SK-N-SH (cell line): ENCODE measurements at places on chromosomes 4 and X.
A peak's percentile ranks its signal among the peaks of the same experiment; 100 is the strongest.

GRCh38 chr4:138269175-138269574 is 27.0 kb upstream of the SLC7A11 start:
- no peak for DNase-seq

DNA sequence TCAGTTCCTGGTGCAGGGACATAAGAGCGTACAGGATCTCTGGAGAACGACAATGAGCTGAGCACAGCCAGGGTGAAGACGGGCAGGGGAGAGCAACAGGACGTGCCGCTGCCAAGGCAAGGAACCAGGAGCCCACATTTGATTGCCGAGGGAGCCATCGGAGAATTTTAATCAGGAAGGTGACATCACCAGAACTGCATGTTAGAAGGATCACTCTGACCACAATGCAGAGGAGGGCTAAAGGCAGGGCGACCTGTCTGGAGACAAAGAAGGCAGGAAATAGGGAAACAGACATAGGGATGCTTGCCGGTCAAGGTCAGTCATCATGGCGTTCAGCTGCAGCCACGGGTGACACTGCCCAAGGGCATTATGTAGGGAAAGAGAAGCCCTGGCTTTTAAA is 81.4 kb downstream of the RBM47 start:
- no peak for DNase-seq

- no peak for DNase-seq
Observed at GRCh38 chr4:101222156-101222845, 125.0 kb downstream of the PPP3CA start.

DNA sequence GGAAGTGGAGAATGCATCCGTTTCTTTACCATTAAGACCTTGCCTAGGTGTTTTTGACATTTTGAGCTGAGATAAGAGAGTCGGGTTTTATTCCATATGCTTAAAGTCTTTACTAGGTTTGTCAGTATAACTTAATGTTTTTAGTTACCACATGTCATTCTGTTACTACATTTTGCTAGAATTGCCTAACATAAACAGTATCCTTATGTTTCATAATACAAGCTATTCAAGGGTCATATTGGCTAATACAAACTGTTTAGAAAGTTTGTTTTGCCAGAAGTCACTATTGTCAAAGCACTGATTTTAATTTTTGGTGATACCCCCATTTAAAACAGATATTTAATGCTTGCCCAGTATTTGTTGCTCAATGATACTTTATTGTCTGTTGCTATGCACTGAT is 427.7 kb upstream of the MAGEB2 start:
- no peak for DNase-seq

GRCh38 chrX:11254417-11255109 is 38.6 kb upstream of the AMELX start:
- DNase-seq, result no peak

DNA sequence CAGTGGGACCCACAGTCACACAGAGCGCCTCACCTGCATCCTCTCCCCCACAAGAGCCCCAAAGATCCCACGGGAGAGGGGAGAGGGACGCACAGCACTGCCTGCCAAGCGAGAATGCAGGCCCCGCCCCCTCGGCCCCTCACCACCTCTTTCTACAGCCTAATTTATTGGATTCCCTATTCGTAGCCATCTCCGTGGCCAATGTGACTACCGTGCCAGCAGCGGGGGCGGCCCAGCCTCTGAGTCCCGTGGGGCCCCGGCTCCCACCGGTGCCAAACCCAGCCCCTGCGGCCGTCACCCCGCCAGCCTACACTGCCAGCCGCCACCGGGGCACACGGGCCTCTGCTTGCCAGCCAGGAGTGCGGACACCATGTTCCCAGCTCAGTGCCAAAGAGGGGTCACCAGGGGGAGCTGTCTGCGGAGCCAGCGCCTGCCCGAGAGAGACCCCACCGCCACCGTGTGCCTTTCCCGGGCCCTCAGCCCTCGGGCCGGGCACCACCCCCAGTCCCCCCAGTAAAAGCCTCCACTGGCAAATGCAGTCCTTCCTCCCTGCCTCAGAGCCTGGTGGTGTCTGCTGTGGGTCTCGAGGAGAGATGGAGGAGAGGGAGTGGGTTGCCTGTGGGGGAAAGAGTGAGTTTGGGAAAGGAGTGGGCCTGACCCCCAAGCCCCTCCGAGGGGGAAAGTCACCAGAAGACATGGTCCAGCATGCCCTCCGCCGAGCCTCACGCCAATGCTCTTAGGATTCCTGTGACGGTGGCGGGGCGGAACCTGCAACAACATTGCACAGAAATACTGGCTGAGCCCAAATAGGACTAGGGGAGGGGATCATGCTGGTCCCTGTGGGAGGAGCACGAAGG is 19.6 kb upstream of the PLXNB3 start:
- DNase-seq, result peak; percentile 65

DNA sequence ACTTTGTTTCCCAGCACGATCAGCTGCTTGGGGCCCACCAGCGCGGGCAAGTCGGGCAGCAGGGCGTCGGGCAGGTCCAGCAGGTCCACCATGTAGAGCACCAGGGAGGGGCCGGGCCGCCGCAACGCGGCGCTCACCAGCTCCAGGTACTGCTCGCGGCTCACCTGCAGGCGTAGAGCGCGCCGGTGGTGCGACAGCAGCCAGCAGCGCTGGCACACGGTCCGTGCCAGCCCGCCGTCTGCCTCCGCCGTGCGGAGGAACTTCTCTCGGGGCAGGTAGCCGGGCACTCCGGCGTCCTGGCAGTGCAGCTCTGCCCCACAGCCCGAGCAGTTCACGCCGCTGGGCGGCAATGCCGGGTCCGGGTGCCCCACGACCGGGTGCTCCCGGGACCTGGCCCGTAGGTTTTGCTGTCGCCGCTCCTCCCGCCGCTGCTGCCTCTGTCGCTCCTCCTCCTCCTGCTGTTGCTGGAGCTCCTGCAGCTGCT is 527 bp downstream of the NOA1 start:
- peak; percentile 74 for DNase-seq

DNA sequence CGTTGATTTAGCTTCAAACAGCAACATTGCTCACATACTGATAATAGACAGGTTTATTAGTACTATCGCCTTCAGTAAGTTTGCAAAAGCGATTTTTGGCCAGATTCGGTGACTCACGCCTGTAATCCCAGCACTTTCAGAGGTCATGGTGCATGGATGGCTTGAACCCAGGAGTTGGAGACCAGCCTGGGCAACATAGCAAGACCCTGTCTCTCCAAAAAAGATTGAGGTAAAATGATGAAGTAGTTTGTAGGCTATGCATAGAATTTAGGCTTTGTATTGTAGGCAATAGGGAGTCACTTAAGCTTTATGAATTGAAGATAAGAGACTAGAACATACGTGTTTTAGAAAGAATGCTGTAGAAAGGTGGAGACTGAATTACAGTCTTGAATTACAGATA is 1.1 kb upstream of the GNPDA2 start:
- DNase-seq, result no peak

GRCh38 chr4:188282471-188283232 is 143.4 kb downstream of the TRIML1 start:
- DNase-seq, result no peak

GRCh38 chrX:96140796-96141195 is 543.8 kb upstream of the DIAPH2 start:
- DNase-seq, result no peak

- no peak for DNase-seq
Observed at GRCh38 chrX:106707771-106708454, 18.6 kb upstream of the RNF128 start.

- no peak for DNase-seq
Observed at GRCh38 chr4:15651676-15652075, 3.5 kb downstream of the FBXL5 start.

GRCh38 chr4:155832664-155833063 is 33.4 kb downstream of the ASIC5 start:
- no peak for DNase-seq

DNA sequence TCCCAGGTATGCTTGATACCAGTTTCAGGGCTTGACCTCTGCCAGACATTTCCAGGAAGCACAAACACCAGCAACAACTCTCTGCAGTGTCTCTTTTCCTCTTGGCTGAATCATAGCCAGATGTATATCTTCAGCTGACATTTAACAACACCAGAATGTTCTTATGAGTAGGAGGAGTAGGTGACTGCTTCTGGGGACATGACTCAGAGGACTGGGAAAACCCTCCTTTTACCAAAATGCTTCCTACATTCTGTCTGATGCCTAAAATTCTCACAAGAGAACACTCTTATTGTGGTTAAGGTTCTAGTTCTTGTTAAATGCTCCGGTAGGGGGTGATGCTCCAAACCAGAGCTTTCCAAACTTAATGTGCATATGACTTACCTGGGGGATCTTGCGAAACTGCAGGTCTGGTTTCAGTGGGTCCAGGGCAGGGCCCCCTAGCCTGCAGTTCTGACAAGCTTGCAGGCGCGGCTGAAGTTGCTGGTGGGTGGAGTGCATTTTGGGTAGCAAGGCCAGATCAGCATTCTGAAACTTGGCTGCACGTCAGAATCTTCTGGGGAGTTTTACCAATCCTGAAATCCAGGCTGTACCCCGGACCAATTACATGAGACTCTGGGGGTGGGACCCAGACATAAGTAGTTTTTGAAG is 329.3 kb upstream of the RPS6KA3 start:
- no peak for DNase-seq

DNA sequence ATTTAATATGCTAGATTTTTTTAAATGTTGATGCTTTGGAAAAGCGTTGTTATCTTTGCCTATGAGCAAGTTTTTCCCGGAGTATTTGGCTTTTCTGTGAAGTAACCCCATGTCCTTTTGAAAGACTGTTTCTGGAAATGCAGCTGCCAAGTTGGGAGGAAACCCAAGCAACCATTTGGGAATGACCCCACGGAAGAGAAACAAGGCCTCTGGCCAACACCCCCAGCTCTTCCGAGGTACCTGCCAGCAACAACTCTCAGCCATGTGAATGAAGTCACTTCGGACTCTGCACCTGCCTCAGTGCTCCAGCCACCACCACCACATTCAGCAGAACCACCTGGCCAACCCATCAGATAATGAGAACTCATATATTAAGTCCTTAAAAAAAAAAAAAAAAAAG is 36.2 kb upstream of the DHRSX start:
- no peak for DNase-seq

DNA sequence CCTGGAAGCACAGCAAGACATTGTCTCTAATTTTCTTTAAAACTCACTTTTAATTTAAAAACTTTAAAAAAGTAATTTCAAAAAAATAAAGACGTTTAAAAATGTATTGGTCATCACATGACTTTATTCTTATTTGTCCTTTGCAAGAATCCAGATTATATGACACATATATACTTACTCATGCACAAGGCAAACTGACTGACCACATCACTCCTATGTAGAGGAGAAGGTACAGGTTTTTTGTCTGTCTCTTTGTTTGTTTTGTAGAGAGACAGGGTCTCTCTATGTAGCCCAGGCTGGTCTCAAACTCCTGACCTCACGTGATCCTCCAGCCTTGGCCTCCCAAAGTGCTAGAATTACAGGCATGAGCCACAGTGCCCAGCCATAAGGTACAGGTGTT is 28.6 kb downstream of the MAML3 start:
- DNase-seq, result no peak

DNA sequence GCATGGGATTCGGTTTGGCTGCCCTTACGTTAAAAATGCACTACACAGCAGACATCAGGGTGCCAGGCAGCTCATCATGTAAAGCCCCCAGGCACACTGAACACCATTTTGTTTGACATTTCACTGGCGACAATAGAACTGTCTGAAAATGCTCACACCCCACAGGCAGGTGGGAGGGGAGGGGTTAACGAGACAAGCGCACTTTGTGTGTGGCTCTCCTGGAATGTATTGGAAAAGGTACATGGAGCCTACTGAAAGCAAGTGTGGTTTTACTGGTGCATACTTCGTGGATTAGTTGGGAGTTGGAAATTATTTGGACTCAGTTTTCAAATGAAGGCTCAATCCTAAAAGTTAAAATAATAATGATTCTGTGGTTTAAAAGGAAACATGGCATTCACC is 31.6 kb upstream of the PPARGC1A start:
- no peak for DNase-seq

GRCh38 chr4:177453116-177453515 is 10.9 kb upstream of the AGA start:
- no peak for DNase-seq

GRCh38 chrX:80799584-80799983 is 10.1 kb downstream of the BRWD3 start:
- no peak for DNase-seq

GRCh38 chr4:76709772-76710090 is 188.2 kb downstream of the SOWAHB start:
- no peak for DNase-seq

DNA sequence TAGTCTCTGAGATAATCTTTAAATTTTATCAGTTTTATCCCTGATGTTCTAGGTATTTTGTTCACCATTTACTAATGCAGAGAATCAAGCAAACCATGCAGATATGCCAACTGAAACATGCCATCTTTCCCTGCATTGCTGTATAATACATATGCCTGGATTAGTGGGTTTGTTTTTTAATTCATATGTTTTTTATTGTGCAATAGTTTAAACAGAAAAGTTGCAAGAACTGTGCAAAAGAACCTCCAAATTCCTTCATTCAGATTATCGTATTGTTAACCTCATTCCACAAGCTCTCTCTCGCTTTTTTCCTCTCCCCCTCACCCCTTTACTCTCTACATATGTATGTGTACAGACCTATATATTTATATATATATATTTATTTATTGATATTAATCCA is 244.6 kb downstream of the NKX6-1 start:
- DNase-seq, result no peak

- no peak for DNase-seq
Observed at GRCh38 chrX:111467896-111468295, 43.5 kb upstream of the SERTM2 start.

GRCh38 chrX:69192603-69193002 is 27.4 kb upstream of the PJA1 start:
- DNase-seq, result no peak

DNA sequence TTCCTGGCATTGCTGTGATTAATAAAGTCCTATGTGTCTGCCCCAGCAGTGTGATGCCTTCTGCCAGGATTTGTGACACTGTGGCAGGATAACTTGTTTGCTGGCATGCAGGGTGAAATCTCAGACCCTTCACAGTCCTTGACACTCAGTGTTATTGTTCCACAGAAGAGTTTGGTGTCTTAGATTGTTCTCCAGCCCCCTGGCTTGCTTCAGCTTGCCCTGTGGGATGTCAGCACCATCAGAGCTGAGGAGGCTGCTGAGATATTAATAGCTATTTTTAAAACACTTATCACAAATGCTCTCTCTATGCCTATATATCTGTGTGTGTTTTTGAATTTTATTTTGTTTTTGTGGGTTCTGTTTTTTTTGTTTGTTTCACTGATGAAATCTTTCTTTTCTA is 136.9 kb downstream of the TSPAN5 start:
- no peak for DNase-seq

DNA sequence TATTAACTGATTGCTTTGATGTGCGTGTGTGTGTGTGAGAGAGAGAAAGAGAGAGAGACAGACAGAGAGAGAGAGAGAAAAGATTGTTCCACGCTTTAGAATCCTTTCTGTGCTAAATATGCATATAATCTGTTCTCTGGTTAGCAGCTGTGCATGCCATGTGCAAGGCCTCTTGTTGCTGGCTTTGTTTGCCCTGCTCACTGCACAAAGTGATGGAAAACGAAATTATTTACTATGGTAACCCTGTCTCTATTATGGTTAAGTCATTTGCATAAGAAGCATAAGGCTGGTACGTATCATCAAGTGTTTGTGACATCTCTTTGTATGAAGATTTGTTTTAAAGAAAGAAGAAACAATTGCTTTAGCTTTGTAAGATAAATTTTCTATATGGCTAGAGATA is 190.2 kb upstream of the POF1B start:
- DNase-seq, result no peak

GRCh38 chr4:94390804-94391410 is 48.3 kb upstream of the HPGDS start:
- peak; percentile 20 for DNase-seq
